ENCODE measurements at places on chromosomes 16 and 17. TPM values are rescaled to one million over a fixed set of nuclear protein-coding genes. Genes with fewer than 3 reads are reported as not detected.

TP53TG3B gene
- not detected for total RNA-seq

MYH2 gene
- total RNA-seq: 0.10 TPM

CCR7 gene
- 0.22 TPM for total RNA-seq

GPRC5C gene
- 34.4 TPM for total RNA-seq

GRCh38 chr16:50838165-50838564, 96.3 kb downstream of the CYLD start:
- no peak for DNase-seq

DNA sequence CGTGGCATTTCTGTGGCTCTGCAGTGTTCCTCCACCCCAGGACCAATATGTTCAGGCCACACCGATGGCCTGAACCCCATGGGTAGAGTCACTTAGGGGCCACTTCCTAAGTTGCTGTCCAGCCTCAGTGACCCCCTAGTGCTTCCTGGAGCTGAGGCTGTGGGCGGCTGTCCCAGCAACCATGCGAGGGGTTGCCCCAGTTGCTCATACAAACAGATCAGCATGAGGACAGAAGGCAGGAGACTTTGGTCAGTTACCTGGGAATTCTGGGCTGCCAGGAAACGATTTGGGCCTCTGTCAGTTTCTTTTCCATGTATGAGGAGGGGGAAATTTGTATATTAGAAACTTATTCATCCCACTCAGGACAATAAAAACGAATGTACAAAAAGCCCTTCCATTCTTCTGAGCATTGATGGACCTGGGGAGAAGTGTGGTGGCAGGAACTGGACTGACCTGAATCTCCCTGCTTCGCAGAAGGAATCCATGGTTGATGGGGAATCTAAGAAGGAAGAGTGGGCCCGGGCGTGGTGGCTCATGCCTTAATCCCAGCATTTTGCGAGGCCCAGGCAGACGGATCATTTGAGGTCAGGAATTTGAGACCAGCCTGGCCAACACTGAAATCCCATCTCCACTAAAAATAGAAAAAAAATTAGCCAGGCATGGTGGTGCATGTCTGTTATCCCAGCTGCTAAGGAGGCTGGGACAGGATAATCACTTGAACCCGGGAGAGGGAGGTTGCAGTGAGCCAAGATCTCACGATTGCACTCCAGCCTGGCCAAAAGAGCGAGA, 4.9 kb upstream of the IL32 start:
- DNase-seq: no peak

GRCh38 chr17:48228720-48229119, 121.2 kb downstream of the SNX11 start:
- no peak for DNase-seq

DNA sequence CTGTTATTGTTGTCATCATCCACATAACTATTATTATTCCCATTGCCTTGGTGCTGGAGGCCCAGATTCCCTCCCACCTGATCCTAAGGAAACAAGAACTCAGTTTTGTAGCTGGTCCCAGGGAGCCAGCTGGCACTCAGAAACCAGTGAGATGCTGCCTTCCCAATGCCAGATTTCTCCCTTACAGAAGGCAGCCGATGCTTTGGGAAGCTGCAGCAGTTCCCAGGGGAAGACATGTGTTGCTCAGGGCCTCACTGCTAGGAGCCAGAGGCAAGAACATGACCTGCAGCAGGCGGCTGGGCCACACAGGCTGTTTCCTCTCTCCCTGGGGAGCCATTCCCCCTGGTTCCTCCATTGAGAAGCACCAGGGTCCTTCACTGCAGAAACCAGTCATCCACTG, 59.9 kb upstream of the GRIN2A start:
- DNase-seq: no peak

DNA sequence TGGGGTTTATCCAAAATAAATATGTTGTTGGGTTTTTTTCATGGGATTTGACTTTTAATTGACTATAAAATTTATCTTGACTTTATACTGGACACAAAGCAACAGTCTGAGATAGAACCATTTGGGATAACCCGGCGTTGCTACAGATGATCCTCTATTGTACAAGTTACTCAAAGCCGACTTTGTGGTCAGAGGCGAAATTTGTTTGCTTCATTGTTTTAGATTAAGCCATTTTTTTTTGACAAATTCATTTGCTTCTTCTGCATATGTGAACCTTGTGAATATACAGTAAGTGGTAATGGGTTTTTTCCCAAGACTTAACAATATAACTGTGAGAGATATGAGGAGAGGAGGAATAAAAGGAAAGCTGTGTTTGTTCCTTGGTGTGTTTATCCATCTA, 11.8 kb downstream of the MYO1D start:
- DNase-seq: no peak

- no peak for DNase-seq
These were observed 29.2 kb downstream of the CDIP1 start for GRCh38 chr16:4509420-4509819.

DNA sequence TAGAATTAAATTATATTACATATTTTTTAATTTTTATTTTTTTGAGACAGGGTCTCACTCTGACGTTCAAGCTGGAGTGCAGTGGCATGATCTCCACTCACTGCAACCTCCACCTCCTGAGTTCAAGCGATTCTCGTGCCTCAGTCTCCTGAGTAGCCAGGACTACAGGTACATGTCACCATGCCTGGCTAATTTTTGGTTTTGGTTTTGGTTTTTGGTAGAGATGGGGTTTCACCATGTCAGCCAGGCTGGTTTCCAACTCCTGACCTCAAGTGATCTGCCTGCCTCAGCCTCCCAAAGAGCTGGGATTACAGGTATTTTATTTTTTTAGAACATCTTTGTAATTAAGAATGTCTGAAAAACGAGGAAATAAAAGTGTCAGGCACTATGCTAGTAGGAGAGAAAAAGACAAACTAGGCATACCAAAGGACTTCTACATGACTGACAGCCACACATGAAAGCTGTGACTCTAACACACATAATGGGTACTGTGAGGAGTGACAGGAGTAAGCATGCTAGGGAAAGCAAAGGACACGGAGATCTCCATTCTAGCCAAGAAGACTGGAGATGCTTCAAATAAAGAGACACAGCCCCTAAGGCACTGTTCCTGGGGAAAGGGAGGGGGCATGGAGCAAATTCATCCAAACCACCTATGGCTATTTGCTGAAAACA, 7.3 kb downstream of the GNA13 start:
- no peak for DNase-seq

DNA sequence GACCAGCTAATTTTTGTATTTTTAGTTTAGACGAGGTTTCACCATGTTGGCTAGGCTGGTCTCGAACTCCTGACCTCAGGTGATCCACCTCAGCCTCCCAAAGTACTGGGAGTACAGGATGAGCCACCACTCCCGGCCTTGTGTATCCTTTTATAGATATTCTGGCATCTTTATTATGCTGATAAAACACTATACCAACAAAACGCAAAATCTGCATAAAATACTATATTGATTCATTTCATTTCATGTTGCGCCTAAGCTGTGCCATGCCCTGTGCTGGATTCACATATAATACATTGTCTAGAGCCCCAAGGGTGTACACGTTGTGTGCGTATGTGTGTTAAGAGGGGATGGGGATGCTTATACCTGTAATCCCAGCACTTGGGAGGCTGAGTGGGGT, 3.8 kb upstream of the UBE2Z start:
- no peak for DNase-seq

DNA sequence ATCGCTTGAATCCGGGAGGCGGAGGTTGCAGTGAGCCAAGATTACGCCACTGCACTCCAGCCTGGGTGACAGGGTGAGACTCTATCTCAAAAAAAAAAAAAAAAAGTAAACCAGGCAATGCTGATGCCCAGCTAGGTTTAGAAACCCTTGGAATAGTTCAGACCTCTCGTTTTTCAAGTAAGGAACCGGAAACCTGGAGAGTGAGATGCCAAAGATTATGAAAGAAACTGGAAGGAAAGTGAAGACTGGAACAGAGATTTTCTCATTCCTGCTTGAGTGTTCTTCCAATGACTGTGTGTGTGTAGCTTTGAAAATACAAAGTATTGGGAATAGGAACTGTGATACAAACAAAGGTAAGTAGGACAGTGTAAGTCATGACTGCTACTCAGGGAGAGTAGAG, 35.7 kb downstream of the MYH3 start:
- DNase-seq: no peak

GRCh38 chr16:51657848-51658247, 506.8 kb upstream of the SALL1 start:
- no peak for DNase-seq

GRCh38 chr17:15261258-15261801, 3.8 kb downstream of the PMP22 start:
- DNase-seq: peak; percentile 75

- no peak for DNase-seq
These were observed 10.9 kb upstream of the TBX2 start for GRCh38 chr17:61388561-61389356.

- DNase-seq: no peak
These were observed 5.2 kb upstream of the HOXB5 start for GRCh38 chr17:48598736-48599135.

- no peak for DNase-seq
These were observed 8.4 kb downstream of the RSPRY1 start for GRCh38 chr16:57194512-57194911.

- DNase-seq: no peak
These were observed 1096.1 kb upstream of the EEF2KMT start for GRCh38 chr16:6193718-6194117.

GRCh38 chr16:84603140-84603816, 14.6 kb downstream of the COTL1 start:
- DNase-seq: peak; percentile 87

DNA sequence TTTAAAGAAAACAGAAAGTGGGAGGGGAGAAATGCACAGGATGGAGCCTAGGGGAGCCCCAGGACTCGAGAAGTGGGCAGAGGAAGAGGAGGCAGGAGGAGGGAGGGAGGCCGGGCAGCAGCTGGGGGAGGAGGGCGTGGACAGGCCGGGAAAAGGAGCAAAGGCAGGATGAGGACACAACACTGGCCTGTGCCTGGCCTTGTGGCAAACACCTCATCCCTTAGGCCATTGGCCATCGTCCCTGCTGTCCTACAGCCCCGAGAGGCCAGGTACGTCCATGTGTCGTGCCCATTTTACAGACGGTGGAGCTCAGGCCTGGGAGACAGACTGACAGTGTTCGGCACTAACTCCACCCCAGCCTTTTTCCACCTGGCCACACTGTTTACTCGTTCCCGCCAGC, 15.9 kb downstream of the JPH3 start:
- no peak for DNase-seq

- no peak for DNase-seq
These were observed 4.3 kb upstream of the AKAP1 start for GRCh38 chr17:57080718-57081117.

DNA sequence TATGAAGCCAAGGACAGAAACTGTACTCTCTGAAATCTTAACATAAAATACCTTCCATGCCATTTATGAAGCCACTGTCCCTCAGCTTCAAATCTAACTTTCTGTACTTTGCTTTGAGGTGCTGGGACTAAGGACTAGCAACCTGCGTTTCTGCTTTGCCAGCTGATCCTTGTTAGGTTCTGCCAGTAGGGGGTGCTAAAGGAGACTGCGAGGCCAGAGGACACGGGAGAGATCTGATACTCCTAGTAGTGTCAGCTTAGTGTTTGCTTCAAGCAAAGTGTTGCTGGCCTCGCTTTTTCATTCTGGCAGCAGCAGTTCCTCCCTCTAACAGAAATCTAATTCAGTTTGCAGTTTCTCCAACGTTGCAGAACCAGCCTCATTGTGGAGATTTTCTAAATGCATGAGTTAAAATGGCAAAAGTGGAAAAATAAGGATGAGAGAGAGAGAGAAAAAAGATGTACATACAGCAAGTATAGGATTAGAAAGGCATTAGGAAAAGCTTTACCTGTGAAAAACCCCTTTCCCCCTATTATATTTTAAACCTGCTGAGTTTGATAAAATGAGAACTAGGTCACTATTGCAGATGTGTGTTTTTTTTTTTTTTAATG, 297.5 kb downstream of the CA10 start:
- DNase-seq: no peak

DNA sequence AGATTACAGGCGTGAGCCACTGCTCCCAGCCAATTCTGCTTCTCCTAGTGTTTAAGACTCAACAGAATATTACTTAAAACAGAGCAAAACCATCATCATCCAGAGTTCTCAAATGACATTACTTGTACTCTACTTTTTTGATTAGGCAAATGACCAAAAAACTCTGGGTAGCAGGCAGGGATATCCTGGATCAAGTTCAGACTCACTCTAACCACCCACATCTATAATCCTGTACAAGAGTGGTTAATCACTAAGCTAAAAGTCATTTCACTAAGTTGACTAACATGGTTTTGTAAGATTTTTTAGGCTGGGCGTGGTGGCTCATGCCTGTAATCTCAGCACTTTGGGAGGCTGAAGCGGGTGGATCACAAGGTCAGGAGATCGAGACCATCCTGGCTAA, 6.8 kb downstream of the NAE1 start:
- no peak for DNase-seq

DNA sequence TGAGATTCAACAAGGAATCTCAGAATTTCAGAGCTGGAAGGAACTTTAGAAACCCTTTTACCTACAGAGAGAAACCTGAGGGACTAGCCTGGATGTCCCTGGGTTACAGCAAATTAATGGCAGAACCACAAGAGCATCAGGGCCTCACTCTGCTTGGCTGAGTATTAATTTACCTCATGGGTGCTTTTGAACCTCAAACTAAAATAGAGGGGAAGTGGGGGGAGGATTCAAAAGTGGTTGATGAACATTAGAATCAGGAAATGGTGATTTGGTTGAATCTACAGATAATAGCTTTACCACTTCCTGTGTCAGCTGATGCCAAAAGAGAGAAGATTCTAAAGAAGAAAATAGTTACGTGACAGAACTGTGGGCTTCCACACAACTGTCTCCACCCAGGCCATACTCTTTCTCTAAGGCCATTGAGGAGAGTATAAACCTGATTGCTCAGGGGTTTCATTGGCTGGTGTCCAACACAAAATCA, 11.3 kb upstream of the SKAP1 start:
- DNase-seq: no peak

DNA sequence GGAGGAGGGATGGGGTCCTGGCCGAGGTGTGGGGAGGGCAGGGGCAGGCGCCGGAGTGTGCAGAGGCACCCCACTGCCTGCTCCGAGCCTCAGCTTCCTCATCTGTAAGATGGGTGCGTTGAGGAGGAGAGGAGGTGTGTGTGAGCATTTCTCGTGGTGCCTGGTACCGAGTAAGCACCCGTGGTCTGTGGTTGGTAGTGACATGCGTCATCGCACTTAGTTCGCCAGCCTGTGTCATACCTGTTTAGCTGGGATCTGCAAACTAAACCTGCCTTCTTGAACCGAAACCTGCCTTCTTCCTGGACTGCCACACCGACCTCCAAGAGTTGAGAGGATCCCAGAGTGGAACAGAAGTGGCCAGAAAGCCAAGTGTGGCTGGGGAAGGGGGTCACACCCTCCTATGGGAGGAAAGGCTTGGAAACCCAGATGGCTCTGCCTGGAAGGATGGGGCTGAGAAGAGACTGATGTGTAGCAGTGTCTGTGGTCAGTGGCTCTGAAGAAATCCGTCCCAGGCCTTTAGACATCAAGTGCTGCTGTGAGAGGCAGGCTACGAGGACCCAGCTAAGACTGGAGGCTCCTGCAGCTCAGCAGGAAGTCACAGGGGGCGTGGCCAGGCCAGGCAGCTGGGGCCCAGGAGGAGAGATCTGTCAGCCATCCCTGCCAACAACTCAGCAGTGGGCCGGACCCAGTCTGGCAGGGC, 162.6 kb upstream of the PLCG2 start:
- peak; percentile 76 for DNase-seq

Data from left ventricle myocardium superior (tissue), 1 donor.